Right atrium auricular region (tissue), 2 donors: ENCODE measurements at places on chromosomes 6 and 20.

DNA sequence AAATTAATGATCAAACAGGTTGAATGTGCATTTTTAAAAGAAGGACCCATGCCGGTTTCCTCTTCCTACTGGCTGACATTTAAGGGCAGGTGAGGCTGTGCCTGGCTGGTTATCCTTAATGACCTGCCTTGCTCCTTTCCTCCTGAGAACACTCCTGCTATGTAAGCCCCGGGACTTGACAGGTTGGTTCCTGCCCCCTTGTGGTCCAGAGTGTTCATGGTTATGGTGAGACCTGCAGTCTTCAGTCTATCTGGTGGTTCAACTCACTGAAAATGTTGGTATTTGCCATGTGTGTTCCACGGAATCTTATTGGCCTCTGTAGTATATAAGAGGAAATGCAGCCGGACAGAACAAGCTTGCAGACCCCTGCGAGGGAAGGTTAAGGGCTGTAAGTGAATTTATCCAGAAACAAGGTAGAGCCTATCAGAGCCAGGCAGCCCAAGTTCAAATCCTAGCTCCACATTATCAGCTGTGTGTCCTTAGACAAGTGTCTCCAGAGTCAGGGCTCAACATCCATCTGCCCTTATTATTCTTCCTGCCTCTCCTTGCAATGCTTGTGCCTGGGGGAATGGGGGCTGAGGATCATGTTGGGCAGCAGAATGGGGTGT lies 5.2 kb upstream of the BPIFA3 start:
- no peaks in the 10 kb centered on the region for H3K36me3 ChIP-seq
- H3K27ac ChIP-seq = no peak overlapping the region
- H3K27me3 ChIP-seq = no peaks in the 10 kb centered on the region
- no peaks in the 10 kb centered on the region for H3K4me1 ChIP-seq
- no peak overlapping the region for H3K4me3 ChIP-seq

GRCh38 chr20:3171391-3172125 lies 1.8 kb downstream of the LZTS3 start:
- H3K4me1 ChIP-seq = no peaks in the 10 kb centered on the region
- no peak overlapping the region for H3K4me3 ChIP-seq
- H3K27me3 ChIP-seq = no peaks in the 10 kb centered on the region
- no peak for DNase-seq
- no peak overlapping the region for H3K27ac ChIP-seq

DNA sequence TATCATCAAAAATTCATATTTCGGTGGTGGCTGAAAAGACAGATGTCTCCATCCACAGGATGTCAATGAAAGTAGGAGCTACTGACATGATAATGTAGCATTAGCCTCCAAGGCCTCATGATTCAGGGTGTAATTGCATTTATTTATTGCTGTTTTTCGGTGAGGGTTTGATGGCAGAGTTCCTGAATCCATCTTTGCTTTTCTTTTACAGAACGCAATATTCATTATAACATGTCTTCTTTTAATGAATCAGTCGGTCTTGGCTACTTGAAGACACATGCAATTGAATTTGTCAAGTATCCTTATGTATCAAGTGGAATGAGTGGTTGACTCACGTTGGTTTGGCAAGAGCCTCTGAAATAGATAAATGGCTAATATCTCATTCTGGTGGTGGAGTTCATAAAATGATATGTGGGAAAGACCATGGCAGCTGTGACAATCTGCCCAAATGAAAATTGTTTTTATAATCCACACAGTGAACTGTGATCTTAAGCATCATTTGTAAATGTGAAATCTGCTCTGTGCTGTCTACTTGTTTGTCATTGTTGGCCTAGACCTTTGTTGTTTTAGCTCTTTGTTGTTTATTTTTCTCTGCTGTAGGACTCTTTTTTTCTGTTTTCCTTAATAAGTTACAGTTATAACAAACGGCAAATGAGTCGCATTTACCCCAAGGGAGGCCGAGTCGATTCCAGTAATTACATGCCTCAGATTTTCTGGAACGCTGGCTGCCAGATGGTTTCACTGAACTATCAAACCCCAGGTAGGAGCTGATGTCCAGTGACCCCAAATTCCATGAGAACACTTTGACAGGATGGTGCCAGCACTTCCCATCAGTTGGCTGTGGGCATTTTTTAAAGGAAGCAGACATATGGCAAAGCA lies 105.7 kb upstream of the LAMP5 start:
- no peaks in the 10 kb centered on the region for H3K4me1 ChIP-seq
- H3K27me3 ChIP-seq = no peaks in the 10 kb centered on the region
- DNase-seq = no peak
- H3K4me3 ChIP-seq = no peak overlapping the region

DNA sequence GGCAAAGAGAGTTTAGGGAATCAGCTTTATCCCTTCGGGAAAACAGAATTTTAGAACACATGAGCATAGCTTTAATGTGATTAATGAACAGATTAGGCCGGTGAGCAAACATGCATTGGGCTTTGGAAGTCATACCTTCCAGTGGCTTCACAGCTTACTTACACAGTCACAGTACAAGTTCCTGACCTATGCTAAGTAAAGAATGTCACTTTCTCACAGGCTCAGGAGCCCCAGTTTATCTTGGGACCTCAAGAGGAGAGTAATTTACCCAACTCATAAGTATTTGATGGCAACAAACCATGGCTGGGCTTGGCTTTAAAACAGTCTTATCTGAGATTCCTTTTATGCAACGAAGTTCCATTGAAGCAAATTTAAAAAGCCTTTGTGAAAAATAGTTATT lies 195.9 kb downstream of the AKAP7 start:
- no peaks in the 10 kb centered on the region for H3K27me3 ChIP-seq
- H3K4me3 ChIP-seq = no peak overlapping the region
- no peaks in the 10 kb centered on the region for H3K4me1 ChIP-seq
- H3K27ac ChIP-seq = no peak overlapping the region
- no peak for DNase-seq

DNA sequence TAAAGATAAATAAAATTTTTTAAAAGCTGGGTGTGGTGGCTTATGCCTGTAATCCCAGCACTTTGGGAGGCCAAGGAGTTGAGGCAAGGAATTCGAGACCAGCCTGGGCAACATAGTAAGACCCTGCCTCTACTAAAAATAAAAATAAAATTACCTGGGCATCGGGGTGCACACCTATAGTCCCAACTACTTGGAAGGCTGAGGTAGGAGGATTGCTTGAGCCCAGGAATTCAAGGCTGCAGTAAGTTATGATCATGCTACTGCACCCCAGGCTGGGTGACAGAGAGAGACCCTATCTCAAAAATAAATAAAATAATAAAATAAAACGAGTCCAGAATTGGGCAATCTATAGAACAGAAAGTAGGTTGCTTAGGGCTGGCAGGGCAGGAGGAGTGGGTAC lies 228.7 kb downstream of the BCAS1 start:
- no peaks in the 10 kb centered on the region for H3K27me3 ChIP-seq
- no peak overlapping the region for H3K4me3 ChIP-seq
- DNase-seq = no peak
- no peaks in the 10 kb centered on the region for H3K4me1 ChIP-seq
- H3K36me3 ChIP-seq = no peaks in the 10 kb centered on the region
- no peak overlapping the region for H3K27ac ChIP-seq

DNA sequence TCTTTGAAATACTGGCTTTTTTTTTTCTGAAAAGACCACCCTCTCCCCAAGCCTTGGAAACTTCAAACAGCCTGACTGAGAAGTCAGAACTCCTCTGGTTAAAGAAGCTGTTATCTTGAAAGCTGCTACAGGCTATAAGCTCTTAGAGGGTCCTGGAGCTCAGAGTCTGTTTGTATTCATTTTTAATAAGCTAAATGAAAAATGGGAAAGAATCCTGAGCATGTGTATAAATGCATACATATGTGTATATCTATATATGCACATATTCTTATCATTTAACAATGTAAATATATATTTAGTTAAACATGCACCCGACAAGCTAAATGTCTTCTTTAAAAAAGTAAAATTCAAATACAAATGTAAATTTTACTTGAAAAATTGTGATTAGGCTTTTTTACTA lies 494.9 kb upstream of the POU3F2 start:
- H3K27ac ChIP-seq = no peak overlapping the region
- H3K4me1 ChIP-seq = no peaks in the 10 kb centered on the region
- no peaks in the 10 kb centered on the region for H3K27me3 ChIP-seq
- H3K4me3 ChIP-seq = no peak overlapping the region
- no peak for DNase-seq

DNA sequence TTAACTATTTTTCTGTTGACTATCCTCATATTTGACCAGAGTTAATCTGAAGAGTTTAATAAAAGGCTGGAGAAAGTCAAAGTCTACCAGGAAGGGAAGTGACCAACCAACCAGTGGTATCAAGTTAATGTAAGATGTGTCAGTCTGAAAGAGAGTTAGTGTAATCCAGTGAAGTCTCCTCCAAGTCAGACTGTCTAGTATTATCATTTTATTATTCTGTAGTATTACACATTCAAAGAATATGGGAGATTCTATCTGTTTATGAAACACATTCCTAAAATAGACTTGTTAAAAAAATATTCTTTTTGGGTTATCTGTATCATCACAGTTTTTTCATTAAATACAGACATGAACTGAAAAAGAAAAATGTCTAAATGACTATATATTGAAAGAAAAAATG lies 194.4 kb downstream of the BTBD9 start:
- DNase-seq = no peak
- H3K4me3 ChIP-seq = no peak overlapping the region
- no peaks in the 10 kb centered on the region for H3K27me3 ChIP-seq
- no peaks in the 10 kb centered on the region for H3K36me3 ChIP-seq

GRCh38 chr20:49888212-49889000 lies 26.9 kb downstream of the SPATA2 start:
- H3K4me3 ChIP-seq = no peak overlapping the region
- no peaks in the 10 kb centered on the region for H3K4me1 ChIP-seq
- no peak for DNase-seq
- H3K27me3 ChIP-seq = no peaks in the 10 kb centered on the region
- H3K27ac ChIP-seq = peak overlapping the region; percentile 1

DNA sequence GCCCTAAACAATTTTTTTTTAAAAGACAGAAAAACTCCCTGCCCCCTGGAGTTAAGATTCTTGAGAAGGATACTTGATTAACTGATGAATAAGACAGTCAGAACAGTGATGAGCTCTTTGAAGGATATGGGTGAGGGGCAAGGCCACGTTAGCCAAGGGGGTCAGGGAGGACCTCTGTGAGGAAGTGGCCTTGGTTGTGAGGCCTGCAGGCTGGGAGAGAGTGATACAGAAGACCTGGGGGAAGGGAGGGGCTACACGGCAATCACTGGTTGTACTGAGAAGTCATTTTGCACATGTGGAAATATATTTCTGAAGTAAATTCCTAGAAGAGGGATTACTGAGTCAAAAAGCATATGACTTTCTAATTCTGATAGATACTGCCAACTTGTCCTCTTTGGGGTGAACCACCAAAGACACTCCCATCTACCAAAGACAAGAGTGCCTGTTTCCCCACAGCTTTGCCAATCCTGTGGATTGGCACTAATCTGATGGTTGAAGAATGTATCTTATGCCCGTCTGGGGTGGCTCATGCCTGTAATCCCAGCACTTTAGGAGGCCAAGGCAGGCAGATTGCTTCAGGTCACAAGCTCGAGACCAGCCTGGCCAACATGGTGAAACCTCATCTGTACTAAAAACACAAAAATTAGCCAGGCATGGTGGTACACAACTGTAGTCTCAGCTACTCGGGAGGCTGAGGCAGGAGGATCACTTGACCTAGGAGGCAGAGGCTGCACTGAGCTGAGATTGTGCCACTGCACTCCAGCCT lies 22.3 kb upstream of the BCAS4 start:
- no peaks in the 10 kb centered on the region for H3K36me3 ChIP-seq
- no peaks in the 10 kb centered on the region for H3K4me1 ChIP-seq
- H3K4me3 ChIP-seq = no peak overlapping the region
- H3K27me3 ChIP-seq = no peaks in the 10 kb centered on the region

- H3K36me3 ChIP-seq = no peaks in the 10 kb centered on the region
- H3K4me3 ChIP-seq = no peak overlapping the region
- H3K4me1 ChIP-seq = peaks cover 6% of the 10 kb centered on the region
- no peak overlapping the region for H3K27ac ChIP-seq
- DNase-seq = no peak
Observed at GRCh38 chr20:63224412-63225081, 8.6 kb upstream of the YTHDF1 start.

GRCh38 chr6:43336382-43336781 lies 27.8 kb upstream of the CRIP3 start:
- peaks cover 34% of the 10 kb centered on the region for H3K36me3 ChIP-seq
- no peak overlapping the region for H3K27ac ChIP-seq
- no peaks in the 10 kb centered on the region for H3K4me1 ChIP-seq
- no peak overlapping the region for H3K4me3 ChIP-seq
- H3K27me3 ChIP-seq = no peaks in the 10 kb centered on the region
- no peak for DNase-seq

GRCh38 chr6:39843305-39844020 lies 51.3 kb downstream of the DAAM2 start:
- H3K36me3 ChIP-seq = no peaks in the 10 kb centered on the region
- H3K27ac ChIP-seq = peak overlapping the region; percentile 39

DNA sequence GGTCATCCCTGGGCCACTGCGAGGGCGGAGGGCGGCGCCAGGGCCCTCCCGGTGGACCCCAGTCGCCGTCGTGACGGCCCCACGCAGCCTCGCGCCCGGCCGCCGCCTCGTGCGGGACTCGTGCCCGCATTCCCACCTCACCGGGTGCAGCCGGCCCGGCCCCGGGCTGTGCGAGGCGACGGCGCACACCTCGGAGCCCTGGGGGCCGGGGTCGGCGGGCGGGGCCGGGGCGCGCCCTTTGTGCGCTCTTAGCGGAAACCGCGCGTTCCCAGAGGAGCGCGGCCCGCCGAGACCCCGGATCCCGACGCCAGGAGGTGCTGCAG lies 5.5 kb upstream of the DLL1 start:
- no peaks in the 10 kb centered on the region for H3K36me3 ChIP-seq
- no peaks in the 10 kb centered on the region for H3K27me3 ChIP-seq
- H3K4me3 ChIP-seq = peak overlapping the region; percentile 54
- no peak overlapping the region for H3K27ac ChIP-seq

- no peak overlapping the region for H3K4me3 ChIP-seq
- no peaks in the 10 kb centered on the region for H3K27me3 ChIP-seq
- H3K27ac ChIP-seq = no peak overlapping the region
- no peaks in the 10 kb centered on the region for H3K36me3 ChIP-seq
- H3K4me1 ChIP-seq = no peaks in the 10 kb centered on the region
Observed at GRCh38 chr6:21800948-21801438, 207.4 kb downstream of the SOX4 start.

- DNase-seq = no peak
- H3K4me3 ChIP-seq = no peak overlapping the region
- H3K4me1 ChIP-seq = no peaks in the 10 kb centered on the region
- no peaks in the 10 kb centered on the region for H3K36me3 ChIP-seq
- H3K27me3 ChIP-seq = no peaks in the 10 kb centered on the region
- H3K27ac ChIP-seq = no peak overlapping the region
Observed at GRCh38 chr6:3449750-3450305, 7.0 kb downstream of the SLC22A23 start.
